MCF 10A (cell line): ENCODE measurements at places on chromosomes 3 and 15.

DNA sequence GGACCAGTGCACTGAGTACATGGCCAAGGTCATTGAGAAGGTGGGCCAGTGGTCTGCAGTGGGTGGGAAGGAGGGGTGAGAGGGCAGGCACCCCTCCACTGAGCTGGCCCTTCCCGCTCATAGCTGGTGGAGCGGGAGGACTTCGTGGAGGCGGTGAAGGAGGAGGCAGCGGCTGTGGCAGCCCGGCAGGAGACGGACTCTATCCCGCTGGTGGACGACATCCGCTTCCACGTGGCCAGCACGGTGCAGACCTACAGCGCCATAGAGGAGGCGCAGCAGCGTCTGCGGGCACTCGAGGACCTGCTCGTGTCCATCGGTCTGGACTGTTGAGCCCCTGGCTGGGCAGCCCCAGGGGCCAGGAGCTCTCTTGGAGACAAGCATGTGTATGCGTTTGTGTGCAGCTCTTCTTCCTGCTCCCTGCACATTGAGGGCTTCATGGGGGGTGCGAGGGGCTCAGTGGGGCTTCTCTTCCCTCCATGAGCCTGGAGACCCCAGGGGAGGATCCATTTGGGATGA lies 7.5 kb downstream of the ABTB1 start:
- no peak for DNase-seq

- no peak for DNase-seq
Measured at GRCh38 chr15:62818691-62819090, 223.9 kb upstream of the TPM1 start.

DNA sequence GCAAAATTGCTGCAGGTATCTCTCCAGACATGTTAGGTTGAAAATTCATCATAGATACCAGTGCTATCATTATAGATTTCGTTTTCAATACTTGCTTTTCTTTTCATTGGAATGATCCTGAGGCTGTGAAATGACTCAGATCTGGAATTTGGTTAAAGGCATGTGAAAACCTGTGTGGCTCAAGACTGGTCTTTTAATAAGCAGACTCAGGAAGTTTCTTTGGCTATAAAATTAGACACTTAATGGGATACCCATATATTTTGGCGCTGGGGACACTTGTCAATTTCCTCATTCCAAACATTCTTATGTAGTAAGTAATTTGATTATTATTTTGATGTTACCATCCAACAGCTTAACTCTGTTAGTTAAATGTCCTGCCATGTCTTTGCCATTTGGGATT lies 1041.1 kb upstream of the GBE1 start:
- DNase-seq = no peak

GRCh38 chr15:59792359-59792758 lies 103.2 kb upstream of the BNIP2 start:
- no peak for DNase-seq

- DNase-seq = no peak
Measured at GRCh38 chr3:99765042-99765942, 52.4 kb upstream of the CMSS1 start.

DNA sequence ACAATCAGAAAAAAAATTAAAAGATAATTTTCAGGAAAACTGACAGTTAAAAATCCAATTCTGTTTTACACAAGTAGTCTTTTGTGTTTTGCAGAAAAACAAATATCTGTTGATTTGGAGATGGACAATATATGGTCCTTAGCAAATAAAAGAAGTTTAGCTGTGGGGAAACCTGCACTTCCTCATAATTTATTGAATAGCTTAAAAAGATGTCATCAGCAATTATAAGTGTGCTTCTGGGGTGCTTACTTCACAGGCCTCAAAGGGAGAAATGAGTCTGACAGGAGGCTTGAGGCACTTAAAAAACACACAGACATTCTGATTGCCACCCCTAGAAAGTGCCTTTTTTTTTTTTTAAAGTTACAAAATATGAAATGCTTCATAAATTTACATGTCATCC lies 31.6 kb upstream of the CERS3 start:
- DNase-seq = no peak

DNA sequence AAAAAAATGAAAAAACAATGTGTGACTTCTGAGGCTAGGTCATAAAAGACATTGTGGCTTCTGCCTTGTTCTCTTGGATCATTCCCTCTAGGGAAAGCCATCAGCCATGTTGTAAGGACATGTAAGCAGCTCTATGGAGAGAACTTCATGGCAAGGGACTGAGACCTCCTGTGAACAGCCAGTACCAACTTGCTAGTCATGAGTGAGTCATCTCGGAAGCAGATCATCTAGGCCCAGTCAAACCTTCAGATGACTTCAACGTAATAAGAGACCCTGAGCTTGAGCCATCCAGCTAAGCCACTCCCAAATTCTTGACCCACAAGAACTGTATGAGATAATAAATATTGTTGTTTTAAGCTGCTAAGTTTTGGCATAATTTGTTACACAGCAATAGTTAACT lies 4.9 kb downstream of the MON1A start:
- peak; percentile 81 for DNase-seq

GRCh38 chr15:38073178-38073946 lies 138.9 kb downstream of the TMCO5A start:
- no peak for DNase-seq

DNA sequence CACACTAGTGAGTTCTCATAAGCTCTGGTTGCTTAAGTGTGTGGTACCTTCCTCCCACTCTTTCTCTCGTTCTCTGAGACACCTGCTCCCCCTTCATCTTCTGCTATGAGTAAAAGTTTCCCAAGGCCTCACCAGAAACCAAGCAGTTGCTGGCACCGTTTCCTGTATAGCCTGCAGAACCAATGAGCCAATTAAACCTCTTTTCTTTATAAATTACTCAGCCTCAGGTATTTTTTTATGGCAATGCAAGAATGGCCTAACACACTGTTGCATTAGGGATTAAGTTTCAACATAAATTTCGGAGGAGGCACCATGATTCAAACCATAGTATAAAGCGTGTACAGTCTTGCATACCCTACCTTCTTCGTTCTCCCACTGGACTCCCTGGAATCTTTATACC lies 252.3 kb upstream of the CHRM5 start:
- DNase-seq = peak; percentile 39

DNA sequence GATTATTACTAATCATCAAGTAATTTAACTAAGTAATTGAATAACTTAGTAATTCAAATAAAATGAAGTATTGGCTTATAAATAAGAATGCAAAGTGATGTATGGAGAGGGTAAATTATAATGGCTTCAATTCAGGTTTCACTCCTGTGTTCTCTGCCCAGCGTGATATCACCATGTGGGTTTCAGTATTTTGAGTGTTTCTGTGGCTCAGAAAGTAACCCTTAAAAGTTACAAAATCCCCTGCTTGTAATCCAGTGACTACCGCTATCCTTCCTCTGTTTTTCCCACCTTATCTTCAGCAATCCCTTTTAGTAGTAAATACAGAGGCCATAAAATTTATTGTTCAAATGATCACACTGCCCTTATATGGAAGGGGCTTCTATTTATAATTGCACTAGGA lies 316.4 kb upstream of the CFAP20DC start:
- no peak for DNase-seq

DNA sequence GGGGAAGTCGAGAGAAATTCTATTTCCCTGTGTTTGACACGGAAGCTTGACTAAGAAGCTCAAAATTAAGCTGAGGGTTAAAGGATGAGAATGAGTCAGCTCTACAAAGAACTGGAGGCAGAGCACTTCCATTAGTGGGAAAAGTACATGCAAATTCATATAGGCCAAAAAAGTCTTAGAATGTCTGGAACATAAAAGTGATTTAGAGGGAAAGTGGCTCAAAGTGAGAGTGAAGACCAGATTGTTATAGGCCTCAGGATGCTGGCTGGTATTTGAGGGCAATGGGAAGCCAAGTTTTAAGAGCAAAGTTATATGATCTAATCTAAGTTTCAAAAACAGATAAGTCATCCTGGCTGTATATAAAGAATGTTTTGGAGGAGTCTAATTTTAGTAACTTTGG lies 857.3 kb downstream of the NAALADL2 start:
- DNase-seq = no peak

DNA sequence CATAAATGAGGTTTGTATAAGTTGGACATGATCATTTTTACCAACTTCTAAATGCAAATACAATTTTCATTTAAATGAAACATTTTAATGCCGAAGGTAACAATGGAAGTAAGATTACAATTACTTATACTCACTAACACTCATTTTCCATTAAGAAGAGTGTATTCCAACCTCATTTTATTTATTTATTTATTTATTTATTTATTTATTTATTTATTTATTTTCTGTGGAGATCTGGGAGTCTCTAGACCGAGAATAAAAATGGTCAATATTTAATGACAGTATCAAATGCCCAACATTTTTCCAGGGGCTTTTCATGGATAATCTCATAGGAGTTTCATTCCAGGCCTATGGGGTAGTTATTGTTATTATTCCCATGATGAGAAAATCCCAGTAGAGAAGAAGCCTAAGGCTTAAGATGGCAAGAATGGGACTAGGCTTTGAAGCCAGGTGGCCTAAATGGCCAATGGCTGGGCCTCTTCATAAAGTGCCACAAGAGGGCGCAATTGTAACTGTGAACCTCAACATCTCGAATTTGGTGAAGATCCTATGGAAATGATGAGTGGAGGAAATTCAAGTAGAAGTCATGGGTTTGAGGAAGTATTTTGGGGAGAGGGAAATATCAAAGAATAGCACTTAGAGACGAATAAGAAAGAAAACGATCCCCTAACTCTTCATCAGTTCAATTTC lies 21.3 kb downstream of the VGLL3 start:
- DNase-seq = peak; percentile 79
